NCI-H2107 (cell line): ENCODE measurements at places on chromosomes 2 and 18.

GRCh38 chr2:217795706-217796465 is 206.9 kb downstream of the TNS1 start:
- DNase-seq: no peak

GRCh38 chr2:205696927-205697441 is 14.7 kb downstream of the NRP2 start:
- no peak for DNase-seq

- DNase-seq: no peak
These were observed 28.6 kb downstream of the ARID5A start for GRCh38 chr2:96565111-96565510.

DNA sequence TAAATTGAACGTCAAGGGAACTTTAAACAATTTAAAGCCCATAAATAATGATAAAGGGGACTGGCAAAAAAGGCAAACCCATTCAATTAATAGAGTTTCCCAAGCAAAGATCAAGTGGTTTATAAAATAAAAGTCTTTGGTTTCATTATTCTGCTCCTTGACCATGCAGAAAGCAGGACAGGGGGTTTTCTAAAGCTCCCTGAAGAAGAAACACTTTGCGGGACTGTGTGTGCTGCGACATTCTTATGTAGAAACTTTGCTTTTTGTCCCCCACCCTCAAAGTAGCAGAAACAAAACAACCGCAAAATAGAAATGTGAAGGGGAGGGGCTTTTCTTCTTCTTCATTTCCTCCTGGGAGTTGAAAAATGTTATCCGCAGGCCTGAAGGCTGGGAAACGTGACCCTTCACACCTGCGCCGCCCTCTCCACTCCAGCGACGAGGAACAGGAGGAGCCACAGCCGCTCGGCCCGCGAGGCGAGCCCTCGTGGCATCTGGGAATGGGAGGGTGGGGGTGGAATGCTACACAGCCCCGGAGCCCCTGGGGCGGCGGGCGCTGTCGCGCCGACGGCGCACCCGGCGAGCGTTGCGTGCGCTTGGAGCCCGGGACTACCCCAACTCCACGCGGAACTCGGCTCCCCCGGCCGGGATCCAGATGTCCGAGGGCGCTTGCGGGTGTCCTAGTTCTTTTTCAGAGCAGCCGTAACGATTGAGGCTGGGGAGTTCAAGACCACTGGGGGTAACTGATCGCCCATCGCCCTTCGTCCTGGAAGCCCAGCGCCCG is 4.3 kb upstream of the GBX2 start:
- DNase-seq: no peak

DNA sequence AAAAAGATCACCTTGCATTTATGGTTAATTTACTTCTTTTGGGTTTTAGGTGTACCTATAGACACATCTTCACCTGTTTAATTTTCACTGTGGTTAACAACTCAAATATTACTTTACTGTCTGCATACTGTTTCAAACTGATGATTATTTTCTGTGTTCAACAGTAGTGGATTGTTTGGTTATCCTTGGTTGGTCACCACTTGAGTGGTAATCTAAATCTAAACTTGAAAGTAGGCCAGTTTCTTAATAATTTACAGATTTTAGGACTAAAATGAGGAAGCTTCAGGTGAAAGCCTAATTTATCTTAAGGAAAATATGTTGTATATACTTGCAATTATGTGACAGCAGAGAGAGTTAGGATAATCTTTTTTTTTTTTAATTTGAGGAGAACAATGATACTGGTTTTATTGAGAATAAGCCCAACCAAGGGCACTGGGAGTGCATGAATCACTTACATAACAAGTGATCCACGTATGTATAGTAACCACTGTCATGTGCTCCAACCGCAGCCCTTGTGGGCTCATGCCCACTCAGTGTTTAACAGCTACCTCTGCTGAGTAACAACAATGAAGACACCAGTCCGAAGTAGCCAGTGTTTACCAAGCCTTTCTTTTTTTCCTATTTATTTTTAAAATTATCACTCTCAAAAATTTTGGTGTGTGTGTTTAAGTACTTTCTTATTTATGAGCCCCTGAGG is 31.0 kb upstream of the WDSUB1 start:
- DNase-seq: no peak

DNA sequence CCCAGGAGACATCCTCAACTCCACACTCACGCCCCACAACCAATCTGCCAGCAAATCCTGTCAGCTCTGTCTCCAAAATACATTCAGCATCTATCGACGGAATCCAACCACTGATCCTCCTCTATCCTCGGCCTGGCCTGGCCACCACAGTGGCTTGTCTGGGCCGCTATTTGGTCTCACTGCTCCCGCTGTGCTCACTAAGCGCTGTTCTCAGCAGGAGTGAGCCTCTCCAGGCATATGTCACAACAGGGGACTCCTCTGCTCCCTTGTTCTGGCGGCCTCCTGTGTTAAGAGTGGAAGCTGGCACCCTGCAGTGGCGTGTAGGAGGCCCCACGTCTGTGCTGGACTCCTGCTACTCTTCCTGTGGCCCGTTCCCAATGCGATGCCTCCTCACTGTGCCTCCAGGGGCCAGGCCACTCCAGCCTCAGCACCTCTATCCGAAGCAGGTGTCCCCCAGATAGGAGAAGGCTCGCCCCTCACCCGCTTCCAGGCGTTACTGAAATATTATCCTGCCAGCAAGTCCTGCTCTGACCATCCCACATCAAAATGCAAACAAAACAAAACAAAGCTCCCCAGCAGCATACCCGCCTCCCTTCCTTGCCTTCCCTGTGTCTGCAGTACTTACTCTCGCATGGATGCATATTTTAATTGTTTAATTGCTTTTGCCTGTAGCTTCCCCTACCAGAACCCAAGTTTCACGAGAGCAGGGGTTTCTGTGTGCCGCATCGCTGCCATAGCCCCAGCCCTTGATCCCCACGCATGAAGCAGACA is 39.9 kb downstream of the CENPO start:
- peak; percentile 58 for DNase-seq

- DNase-seq: no peak
These were observed 97.2 kb upstream of the GPR45 start for GRCh38 chr2:105144152-105144940.

DNA sequence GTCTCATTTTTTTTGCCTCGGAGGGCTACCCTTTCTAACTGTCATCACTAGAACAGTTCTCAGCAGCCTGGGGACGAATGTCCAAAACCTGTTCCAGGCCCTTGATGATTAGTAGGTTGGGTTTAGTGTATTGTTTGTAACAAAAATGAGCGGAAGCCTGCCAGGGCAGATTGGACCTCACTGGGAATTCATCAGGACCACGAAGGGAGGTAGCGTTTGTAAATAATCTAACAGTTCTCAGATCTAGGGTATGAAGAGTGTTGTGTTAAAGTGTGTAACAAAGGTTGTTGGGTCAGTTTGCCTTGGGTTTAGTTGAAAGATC is 799 bp downstream of the CEP68 start:
- no peak for DNase-seq

DNA sequence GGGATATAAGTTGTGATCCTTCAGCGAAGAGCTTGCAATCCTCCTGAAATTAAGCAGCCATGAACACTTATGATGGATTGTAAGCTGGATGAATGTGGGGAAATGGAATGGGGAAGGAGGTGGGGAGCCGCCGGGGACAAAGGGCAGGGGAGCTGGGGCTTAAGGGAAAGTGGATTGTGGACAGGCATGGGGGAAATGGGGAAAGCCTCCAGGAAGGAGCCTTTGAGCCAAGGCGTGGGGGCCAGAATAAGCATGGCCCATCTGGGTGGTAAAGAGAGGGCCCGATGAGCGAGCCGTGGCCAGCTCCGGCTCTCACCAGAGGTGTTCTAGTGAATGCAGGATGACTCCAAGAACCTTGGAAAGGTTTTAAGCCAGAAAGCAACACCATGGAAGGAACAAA is 124.0 kb downstream of the SMAD7 start:
- DNase-seq: no peak

GRCh38 chr2:171410101-171410500 is 23.7 kb downstream of the METTL8 start:
- DNase-seq: no peak

DNA sequence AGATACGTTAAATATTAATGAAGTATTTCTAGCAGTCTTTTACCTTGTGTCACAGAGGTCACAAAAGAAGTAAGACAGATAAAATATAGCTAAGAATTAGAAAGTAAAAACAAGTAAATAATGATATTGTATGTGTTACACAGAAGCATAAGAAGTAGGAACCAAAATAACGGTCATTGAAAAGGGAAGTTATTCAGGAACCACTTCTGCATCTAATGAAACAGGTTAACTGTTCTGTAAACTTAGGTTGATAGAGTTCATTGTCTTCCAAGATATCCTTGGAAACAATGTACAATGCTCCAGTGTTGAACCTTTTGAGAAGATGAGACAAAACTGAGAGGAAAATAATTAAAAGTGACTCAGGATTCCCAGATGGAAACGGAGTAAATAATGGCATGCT is 57.1 kb upstream of the CD302 start:
- no peak for DNase-seq

- no peak for DNase-seq
These were observed 65.2 kb downstream of the RNF152 start for GRCh38 chr18:61827591-61827990.

GRCh38 chr2:215829261-215829660 is 184.1 kb downstream of the MREG start:
- DNase-seq: no peak

DNA sequence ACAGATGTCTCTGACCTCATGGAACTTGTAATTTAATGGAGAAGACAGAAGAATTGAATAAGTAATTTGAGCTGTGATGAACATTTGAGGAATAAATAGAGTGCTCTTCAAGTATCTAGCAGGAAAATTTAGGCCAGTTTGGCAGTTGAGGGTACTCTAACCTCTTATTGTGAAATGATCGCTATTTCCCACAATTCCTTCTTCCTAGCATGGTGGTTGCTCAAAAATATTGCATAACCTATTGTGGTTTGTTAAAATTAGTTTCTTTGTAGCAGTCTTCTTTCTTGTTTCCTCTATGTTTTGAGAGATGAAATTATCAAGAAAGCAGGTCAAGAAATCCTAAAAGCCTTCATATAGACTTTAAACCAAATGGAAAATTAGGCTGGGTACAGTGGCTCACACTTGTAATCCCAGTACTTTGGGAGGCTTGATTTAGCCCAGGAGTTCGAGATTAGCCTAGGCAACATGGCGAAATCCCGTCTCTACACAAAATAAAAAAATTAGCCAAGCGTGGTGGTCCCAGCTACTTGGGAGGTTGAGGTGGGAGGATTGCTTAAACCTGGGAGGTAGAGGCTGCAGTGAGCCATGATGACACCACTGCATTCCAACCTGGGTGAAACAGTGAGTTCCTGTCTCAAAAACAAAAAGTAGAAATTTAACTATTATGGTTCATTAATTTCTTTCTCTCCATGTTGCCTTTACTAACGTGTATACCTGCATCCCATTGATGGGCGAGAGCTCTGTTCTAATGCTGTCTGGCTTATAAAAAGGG is 58.7 kb downstream of the RBKS start:
- DNase-seq: no peak

GRCh38 chr18:79531386-79531785 is 135.7 kb downstream of the NFATC1 start:
- no peak for DNase-seq

DNA sequence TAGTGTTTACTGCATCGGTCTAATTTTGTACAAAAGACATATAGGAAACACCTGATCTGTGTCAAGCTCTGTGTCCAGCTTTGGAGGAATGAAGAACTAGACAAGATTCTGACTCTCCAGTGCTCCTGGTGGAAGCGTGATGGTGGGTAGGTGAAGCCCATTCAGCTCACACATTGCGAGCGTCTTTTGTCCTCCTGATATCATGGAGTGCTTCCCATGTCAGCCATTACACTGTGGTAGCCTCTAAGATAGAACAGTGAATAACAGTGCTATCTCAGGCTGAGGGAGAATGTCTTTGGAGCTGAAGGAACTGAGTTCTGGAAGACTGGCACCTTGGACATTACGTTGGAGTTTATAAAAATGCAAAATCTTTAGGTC is 350.2 kb downstream of the CYRIA start:
- DNase-seq: no peak

DNA sequence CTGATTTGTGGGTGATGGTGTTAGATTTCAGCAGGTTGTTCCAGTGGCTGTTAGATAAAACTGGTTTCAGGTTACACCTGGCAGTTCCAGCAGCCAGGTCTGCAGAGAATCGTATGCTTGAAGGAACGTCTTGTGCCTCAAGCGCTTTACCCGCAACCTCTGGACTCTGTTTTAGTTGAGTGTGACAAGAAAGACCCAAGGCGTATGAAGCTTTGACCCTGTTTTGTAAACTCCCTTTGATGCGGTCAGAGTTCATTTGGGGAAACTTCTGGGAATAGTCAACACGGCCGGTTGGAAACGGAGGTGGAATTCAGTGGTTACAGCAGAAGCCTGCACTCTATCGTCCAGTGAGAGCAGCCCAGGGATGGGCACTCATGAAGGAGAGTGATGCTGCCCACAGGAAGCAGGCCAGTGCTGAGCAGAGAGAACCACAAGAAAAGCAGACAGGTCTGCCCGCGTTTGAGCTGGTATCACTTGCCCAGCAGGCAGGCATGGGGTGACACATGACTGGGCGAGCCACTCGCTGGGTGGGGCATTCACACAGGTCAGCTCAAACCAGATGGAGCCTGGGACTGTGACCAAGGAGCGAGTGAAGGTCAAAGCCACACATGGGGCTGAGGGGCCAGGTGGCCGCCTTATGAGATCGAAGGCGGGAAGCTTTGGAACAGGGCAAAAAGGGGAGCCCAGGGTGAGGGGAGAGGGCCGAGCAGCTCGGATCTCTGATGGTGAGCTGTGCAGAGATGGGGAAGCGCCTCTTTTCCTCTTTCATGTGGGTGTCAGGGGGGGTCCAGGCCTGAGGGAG is 99.6 kb upstream of the MBOAT2 start:
- no peak for DNase-seq

- DNase-seq: no peak
These were observed 442.8 kb upstream of the CHST9 start for GRCh38 chr18:27627927-27628326.

DNA sequence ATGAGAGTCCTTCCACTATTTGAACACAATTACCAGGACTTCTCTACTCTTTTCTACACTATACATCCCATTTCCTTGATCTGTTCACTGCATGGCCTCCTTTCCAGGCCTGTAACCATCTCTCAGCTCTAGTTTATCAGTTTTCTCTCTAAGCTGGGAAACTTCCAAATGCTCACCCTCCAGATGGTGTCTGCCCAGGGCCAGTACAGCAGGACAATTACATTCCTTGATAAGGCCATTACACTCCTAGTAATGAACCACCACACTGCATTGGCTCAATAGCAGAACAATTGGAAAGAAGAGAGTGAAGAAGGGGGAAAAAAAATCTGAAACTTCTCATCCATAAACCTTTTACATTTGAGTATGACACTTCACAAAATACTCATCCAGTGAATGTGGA is 359.1 kb downstream of the ALK start:
- no peak for DNase-seq

- no peak for DNase-seq
These were observed 377.8 kb upstream of the POU3F3 start for GRCh38 chr2:104476075-104476474.

- DNase-seq: no peak
These were observed 119.3 kb downstream of the PRKCE start for GRCh38 chr2:45770811-45771210.

GRCh38 chr2:209688385-209688784 is 83.2 kb upstream of the UNC80 start:
- no peak for DNase-seq
